ENCODE measurements at places on chromosomes 3 and 15.

GRCh38 chr15:52463638-52464037 is 65.0 kb downstream of the MYO5A start:
- DNase-seq = no peak

DNA sequence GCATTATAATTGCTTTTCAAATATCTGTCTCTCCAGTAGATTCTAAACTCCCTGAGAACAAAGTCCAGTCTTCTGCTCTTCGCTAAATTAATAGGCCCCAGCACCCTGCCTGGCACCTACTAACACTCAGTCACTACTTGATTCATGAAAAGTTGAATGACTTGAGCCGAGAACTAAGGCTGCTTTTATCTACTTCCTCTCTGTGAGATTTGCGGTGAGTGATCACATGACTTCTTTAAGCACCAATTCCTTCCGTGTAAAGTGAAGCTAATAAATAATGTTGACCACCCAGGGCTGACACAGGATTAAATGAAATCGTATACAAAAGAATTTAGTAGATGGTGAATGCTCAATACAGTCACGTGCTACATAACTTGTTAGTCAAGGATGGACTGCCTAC is 44.6 kb upstream of the PGPEP1L start:
- DNase-seq = no peak

- peak; percentile 25 for DNase-seq
These were observed at the start of gene PODXL2 for GRCh38 chr3:127628788-127629466. TSS of gene PODXL2 (plus strand) at chr3:127629185. CDS start at chr3:127629220, 35 bp downstream.

- no peak for DNase-seq
These were observed 208.0 kb downstream of the NR2F2 start for GRCh38 chr15:96538491-96538890.

- no peak for DNase-seq
These were observed 92.4 kb downstream of the MEGF11 start for GRCh38 chr15:66161108-66161507.

- DNase-seq = no peak
These were observed 39.6 kb upstream of the GPR149 start for GRCh38 chr3:154469585-154469984.

DNA sequence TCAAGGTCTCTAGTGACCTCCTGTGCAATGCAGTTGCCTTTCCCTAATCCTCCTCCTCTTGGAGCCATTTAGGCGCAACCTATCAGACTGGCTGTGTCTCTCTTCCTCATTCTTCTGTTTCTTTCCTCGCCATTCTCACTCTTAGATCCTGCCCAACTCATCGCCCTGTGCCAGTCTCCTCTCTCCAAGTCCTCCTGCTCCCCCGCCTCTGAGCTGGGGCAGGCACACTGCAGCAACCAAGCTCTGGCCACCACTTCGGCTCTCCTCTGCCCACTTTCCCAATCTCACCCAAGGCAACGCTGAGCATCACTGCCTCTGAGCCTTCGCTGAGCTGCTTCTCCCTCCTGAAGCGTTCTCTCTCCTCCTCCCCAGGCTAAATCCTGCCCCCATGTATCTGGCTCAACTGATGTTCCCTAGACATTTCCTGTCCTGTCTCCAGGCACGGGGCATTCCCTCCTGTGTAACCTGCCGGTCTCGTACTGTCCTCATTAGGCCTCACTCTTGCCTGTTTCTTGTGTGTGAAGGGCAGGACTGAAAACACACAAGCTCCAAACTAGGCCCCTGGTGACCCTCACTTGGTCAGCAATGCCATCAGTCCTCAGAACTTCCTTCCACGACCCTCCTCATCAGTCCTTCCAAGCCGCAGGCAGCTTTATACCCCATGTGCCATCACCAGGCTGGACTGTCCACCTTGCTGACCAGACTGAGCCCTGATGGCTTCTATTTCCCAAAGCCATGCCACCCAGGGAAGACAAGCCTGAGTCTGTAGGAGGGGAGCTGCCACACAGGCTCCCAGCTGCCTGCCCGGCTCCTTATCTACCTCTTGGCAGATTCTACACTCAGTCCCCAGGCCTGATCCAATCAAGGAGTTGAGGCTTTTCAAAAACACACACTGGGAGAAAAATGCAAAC is 85.6 kb downstream of the SEC22A start:
- no peak for DNase-seq

DNA sequence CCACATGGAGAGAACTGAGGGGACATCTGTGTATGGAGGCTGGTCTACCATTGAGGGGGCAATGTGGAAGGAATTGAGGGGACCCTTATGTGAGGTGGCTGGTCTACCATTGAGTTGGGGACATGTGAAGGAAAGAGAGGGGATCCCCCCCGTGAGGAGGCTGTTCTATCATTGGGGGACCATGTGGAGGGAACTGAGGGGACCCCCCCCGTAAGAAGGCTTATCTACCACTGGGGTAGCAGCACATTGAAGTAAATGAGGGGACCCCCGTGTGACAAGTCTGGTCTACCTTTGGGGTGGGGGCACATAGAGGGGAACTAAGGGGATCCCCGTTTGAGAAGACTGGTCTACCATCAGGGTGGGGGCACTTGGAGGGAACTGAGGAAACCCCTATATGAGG is 158.0 kb downstream of the FBLN2 start:
- DNase-seq = no peak

DNA sequence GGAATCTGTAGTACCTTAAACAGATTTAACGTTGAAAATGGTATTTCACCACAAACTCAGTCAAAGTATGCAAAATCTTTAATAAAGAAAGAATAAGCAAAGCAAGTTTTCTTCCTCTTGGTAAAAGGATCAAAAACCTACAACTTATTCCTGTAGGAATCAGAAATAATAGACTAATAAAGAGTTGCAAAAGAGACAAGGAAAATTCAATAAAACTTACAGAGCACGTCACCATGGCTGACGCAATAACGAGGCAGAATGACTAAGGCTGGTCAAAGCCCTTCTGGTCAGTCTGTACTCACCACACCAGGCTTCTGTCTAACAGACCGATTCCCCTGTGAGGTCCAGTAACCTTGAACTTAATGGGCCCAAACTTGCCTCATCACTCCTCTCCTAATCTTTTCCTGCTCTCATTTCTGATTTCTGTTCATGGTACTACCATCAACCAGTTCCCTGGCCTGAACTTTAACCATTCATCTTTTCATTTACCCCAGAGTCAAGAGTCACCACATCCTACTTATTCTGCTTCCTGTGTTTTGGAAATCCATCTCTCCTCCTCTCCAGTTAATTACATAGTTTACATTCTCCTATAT is 5.0 kb downstream of the MASP1 start:
- no peak for DNase-seq

DNA sequence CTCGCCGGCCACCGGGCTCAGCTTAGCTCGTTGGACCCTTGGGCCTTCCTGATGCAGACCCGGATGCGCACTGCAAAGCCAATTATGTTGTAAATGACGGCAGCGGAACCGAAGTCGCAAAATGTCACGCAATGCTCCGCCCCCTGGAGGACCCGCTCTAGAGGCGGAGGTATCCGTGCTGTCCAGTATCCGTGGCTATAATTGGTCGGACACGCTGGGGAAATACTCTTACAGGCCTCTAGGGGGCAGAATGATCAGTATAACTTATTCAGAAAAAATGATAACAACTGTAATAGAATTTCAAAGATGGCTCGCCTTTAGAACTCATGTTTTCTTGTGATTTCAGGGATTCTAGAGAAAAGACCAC is at the start of gene PRR23B:
Gene PRR23B, minus strand, starts transcription at position 59 of the 367 bp plus-strand sequence. CDS start 265 bp downstream, outside the sequence.
- DNase-seq = no peak

- DNase-seq = no peak
These were observed 607.7 kb downstream of the PYDC2 start for GRCh38 chr3:192068464-192069254.

DNA sequence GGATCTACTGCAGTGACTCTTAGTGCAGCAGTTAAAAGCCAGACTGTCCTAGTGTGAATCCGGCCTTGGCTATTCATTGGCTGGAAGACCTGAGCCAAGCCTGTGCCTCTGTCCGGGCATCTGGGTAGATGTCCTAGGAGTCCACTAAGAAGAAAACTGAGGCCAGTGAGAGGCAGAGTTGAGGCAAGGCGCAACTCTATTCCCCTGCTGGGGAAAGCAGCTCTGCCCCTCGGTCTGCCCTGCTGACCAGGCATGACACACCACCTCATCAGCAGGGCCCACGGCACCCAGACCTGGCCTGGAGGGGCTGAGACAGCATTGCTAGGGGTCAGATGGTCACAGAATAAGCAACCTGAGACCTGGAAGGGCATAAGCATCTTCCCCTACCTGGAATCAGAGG is 46.7 kb upstream of the ABHD2 start:
- no peak for DNase-seq

DNA sequence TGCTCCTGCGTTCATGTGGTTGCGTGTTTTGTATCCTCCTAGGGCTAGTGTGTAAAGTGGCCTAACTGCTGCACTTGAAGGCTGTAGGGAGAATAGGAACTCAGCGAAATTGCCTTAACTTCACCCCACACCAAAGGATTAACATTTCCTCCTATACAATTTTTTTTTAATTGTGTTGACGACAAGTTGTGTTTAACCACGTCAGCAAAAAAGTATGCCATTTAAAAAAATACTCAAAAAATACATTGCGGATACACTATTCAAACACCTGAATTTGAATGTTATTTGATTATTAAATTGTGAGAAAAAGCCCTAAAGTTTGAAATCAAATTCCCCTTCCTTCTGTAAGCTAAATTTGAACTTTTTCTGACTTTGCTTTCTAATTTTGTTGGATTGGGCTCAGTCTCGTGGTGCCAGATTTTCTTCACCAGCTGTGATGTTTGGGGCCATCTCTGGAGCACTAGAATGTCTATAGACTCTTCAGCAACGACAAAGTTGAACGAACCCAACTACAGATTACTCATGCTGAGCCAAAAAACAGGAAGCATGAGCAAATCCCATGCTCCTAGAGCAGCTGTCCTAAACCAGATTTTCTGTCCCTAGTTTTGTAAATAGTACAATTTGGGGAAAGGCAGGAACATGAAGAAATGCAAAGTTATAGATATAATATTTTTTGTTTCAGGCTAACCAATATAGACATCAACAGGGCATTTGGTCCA is 8.1 kb upstream of the SLC9A9 start:
- no peak for DNase-seq

DNA sequence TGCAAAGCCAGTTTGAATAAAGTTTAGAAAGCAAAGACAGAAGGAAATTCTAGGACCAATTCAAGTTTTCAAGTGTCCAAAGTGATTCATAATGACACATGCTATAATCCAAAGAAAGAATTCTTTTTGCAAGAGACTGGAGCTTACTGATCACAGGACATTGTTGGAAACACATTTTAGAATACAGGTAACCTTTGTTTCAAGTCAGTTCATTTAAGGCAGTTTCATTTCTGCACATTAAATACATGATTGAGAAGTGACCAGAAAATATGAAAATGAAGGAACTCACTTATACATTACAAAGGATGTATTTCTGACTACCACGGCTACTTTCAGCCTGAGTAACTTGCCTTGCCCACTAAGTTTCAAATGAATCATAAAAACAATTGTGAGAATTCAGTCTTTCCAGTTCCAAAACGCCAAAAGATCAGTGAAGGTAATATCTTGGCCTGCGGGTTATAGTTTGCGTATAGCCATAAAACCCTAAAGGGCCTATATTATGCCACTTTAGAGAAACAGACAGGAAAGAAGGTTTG is 48.7 kb downstream of the PRICKLE2 start:
- no peak for DNase-seq

- DNase-seq = no peak
These were observed 58.3 kb downstream of the GADL1 start for GRCh38 chr3:30836141-30836540.

GRCh38 chr3:113035387-113035982 is 44.7 kb downstream of the GTPBP8 start:
- peak; percentile 31 for DNase-seq

GRCh38 chr3:50205413-50206276 is 574 bp downstream of the SLC38A3 start:
- DNase-seq = no peak

DNA sequence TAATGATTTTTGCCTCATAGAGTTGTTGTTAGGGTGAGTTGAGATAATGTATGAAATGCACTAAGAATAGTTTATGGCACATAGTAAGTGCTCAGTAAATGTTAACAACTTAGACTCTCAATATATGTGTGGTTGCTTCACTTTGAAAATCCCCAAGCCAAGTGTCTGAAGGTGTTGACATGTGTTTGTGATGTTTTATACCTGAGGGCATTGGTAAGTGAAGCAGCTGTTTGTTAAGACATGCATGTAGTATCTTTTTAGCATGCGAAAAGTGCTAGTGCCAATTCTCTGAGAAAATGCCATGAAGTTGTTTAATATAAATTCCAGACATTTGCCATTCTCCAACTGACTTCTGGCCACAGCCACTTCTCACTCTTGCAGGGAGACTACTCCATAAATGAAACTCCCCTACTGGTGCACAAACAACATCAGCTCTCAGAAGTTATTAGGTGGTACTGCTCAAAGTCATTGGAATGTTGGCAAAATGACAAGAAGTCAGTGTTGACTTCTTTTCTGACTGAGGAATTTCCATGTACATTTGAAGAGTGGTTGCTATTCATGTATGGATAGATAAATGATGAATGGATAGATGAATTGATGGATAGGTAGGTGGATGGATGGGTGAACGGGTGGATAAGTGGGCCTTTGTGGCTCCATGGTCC is 103.6 kb upstream of the NUDT16 start:
- DNase-seq = no peak

DNA sequence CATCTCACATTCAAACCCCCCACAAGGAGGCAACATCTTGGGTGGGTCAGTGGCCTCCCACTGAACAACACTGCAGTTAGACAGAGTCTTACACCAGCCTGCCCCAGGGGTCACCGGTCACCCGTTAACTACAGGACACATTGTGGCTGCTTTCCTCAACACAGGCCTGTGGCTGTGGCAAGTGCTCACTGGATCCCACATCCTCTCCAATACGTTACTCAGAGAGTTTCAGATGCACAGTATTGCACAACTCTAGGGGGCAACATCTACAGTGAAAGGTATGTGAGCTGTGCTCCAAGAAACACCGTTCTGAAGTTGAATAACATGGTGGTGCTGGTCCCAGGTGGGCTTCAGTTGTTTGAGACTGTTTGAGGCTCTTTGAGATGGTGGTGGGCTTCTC is 41.0 kb downstream of the CTDSPL start:
- DNase-seq = no peak

DNA sequence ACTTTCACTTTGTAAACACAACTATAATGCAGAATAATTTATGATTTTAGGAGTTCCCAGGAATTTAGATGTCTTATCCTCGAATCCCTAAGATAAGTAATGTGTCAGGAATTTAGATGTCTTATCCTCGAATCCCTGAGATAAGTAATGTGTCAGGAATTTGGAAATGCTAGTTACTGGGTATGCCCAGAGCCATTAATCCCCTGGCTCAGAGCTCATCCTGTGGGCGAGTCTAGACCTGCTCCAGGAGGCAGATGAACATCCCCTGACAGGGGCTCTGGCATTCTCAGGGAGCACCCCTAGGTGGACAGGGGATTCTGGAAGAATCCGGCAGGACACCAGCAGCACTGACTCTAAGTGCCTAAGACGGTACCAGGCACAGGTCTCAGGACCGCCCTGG is 163.3 kb downstream of the ARRDC4 start:
- no peak for DNase-seq

- DNase-seq = no peak
These were observed 1.5 kb upstream of the SLC24A5 start for GRCh38 chr15:48119277-48119676.

- no peak for DNase-seq
These were observed 71.9 kb downstream of the MGLL start for GRCh38 chr3:127750226-127751031.
